Effector memory CD8-positive, alpha-beta T cell (primary cell): ENCODE measurements at places on chromosomes 16 and 17.

GRCh38 chr17:78935419-78936323 lies 10.5 kb upstream of the TIMP2 start:
- peaks cover 10% of the 10 kb centered on the region for H3K4me1 ChIP-seq
- H3K36me3 ChIP-seq: peaks cover 3% of the 10 kb centered on the region
- H3K4me3 ChIP-seq: no peak overlapping the region

DNA sequence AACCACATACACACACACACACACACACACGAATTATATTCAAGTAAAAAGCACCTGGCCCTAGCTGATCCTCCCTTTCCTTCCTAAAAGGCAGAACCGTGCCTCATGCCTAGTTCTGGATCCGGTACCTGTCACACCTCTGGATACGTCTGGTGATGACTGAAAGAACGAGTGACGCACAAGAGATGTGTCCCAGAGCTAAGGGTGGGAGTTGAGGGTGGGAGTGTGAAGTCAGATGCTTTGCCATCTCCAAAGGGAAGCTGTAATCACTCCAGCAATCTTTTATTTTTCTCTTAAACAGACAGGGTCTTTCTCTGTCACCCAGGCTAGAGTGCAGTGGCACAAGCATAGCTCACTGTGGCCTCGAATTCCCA lies 26.5 kb upstream of the GSG1L start:
- peaks cover 18% of the 10 kb centered on the region for H3K36me3 ChIP-seq
- H3K27me3 ChIP-seq: no peaks in the 10 kb centered on the region

GRCh38 chr17:48738803-48739526 lies 10.4 kb upstream of the HOXB13 start:
- H3K27ac ChIP-seq: no peak overlapping the region
- peaks cover 7% of the 10 kb centered on the region for H3K36me3 ChIP-seq
- peak overlapping the region; percentile 66 for H3K4me3 ChIP-seq
- DNase-seq: no peak
- H3K4me1 ChIP-seq: peaks cover 6% of the 10 kb centered on the region
- H3K27me3 ChIP-seq: peaks cover 98% of the 10 kb centered on the region

DNA sequence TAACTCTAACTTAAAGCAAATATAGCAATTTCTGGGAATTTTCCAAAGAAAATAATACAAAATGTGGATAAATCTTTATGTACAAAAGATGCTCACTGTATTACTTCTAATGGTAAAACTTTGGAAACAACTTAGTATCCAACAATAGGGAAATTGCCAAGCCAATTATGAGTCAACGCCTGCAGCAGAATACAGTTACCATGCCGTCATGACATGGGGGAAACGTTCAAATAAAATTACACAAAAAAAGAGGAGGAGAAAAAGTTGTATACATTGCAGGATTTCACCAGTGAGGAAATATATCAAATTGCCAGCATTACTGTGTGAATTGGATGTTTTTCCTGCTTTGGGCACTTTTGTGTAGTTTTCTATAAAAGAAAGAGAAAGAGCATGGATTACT lies 469.6 kb downstream of the SOX9 start:
- no peaks in the 10 kb centered on the region for H3K36me3 ChIP-seq
- H3K27me3 ChIP-seq: peaks cover 26% of the 10 kb centered on the region
- no peak overlapping the region for H3K27ac ChIP-seq
- no peak for DNase-seq

DNA sequence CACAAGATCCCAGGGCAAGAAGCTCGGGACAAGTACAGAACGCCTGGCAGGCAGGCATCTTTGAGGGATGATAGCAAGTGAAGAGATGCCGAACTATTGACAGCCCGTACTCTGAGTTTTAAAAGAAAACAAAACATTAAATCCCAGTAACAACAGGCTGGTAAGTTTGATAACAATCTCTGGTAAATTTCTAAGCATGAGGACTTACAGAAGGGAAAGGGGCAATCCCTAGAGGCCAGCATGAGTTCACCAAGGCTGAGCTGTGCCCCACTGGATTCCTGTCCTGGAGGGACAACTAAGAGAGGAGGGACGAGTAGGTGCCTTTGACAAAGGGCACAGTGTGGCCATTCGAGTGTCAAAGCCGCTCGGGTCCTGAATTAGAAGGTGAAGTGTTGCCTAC lies 26.2 kb downstream of the CCDC182 start:
- no peaks in the 10 kb centered on the region for H3K4me1 ChIP-seq
- H3K36me3 ChIP-seq: no peaks in the 10 kb centered on the region
- H3K27ac ChIP-seq: no peak overlapping the region
- no peak for DNase-seq
- no peak overlapping the region for H3K4me3 ChIP-seq
- H3K27me3 ChIP-seq: peaks cover 45% of the 10 kb centered on the region

GRCh38 chr16:88381820-88382451 lies 823 bp upstream of the ZNF469 start:
- peaks cover 35% of the 10 kb centered on the region for H3K27me3 ChIP-seq
- no peaks in the 10 kb centered on the region for H3K36me3 ChIP-seq
- H3K4me3 ChIP-seq: peak overlapping the region; percentile 49
- no peak for DNase-seq
- no peak overlapping the region for H3K27ac ChIP-seq

DNA sequence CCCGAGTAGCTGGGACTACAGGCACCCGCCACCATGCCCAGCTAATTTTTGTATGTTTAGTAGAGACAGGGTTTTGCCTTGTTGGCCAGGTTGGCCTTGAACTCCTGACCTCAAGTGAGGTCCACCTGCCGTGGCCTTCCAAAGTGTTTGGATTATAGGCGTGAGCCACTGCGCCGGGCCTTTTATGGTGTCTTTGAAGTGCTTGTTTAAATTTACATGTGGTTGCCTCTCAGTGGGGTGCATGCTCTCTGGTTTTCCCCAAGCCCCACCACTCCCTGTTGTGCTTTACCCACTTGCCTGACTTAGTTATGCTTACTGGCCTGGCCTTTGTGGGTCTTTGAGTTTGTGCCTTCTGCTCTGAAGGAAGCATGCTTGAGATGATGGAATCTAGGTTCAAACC lies 132.0 kb downstream of the PRKCB start:
- H3K4me3 ChIP-seq: no peak overlapping the region
- peaks cover 4% of the 10 kb centered on the region for H3K36me3 ChIP-seq
- peak overlapping the region; percentile 80 for H3K27ac ChIP-seq
- H3K4me1 ChIP-seq: peaks cover 30% of the 10 kb centered on the region

DNA sequence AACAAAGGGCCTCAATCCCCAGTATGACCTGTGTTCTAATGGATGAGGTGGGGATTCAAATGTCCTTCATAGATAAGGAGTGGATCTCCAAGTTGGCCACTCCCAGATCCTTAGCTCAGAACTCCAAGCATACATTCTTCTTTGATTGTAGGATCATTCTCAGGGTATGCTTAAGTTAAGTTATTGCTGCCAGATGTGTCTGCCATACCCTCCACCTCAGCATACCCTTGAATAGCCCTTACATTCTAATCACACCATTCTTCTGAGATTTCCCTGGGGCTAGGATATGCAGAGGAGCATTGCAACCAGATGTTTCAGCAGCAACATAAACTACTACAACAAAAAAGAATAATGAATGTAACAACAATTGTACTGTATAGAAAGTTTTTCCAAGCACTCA lies 1.6 kb upstream of the KRTAP2-4 start:
- H3K4me1 ChIP-seq: no peaks in the 10 kb centered on the region
- H3K27ac ChIP-seq: no peak overlapping the region
- no peak overlapping the region for H3K4me3 ChIP-seq
- H3K36me3 ChIP-seq: no peaks in the 10 kb centered on the region

DNA sequence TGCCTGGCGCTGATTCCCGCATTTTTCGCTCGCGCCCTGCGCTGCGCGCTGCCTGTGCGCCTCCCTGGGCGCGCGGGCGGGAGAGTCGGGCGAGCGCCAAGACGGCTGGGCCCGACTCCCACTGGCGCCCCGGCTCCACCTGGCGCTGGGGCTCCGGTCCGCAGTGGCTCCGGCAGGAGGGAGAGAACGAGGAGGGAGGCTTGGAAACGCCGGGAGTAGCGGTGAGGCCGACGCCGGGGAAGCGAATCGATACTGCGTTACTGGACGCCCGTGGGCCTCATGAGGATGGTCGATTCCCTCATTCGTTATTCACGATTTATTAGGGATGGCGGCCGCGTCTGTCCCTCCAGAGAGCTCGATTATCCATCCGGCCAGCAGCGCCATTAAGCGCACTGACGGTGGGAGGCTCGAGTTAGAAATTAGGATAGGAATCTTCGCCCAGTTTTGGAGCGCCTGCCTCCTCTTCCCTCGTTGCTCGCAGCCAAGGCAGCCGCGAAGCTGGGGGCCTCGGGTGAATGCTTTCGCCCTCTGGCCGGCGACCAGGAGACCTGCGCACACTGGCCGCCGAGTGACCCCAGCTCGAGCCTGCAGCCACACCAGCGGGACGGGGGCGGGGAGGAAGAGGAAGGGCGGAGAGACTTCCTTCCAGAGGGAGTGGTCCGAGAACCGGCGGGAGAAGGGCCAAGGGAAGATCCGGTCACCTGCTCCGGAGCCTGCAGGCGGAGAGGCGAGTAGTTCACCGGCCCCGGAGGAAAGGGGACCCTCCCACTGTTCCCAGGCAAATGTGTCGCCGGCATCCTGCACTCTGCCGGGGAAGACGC lies 1.3 kb upstream of the PCGF2 start:
- H3K27ac ChIP-seq: no peak overlapping the region
- peaks cover 43% of the 10 kb centered on the region for H3K27me3 ChIP-seq
- DNase-seq: no peak

GRCh38 chr17:5883775-5884665 lies 186.2 kb upstream of the WSCD1 start:
- H3K4me3 ChIP-seq: no peak overlapping the region
- no peaks in the 10 kb centered on the region for H3K36me3 ChIP-seq
- no peak overlapping the region for H3K27ac ChIP-seq
- H3K4me1 ChIP-seq: no peaks in the 10 kb centered on the region
- peaks cover 57% of the 10 kb centered on the region for H3K27me3 ChIP-seq

- no peak overlapping the region for H3K27ac ChIP-seq
- H3K36me3 ChIP-seq: peaks cover 38% of the 10 kb centered on the region
- H3K4me3 ChIP-seq: peak overlapping the region; percentile 71
Measured at GRCh38 chr16:8936421-8936820, 27.3 kb downstream of the USP7 start.

- H3K27ac ChIP-seq: no peak overlapping the region
- DNase-seq: no peak
- H3K27me3 ChIP-seq: no peaks in the 10 kb centered on the region
Measured at GRCh38 chr17:16319969-16320368, 33.3 kb downstream of the CENPV start.
